HFFc6 (cell line): ENCODE measurements at places on chromosomes 16 and 17. TPM values are rescaled to one million over a fixed set of nuclear protein-coding genes. Genes with fewer than 3 reads are reported as not detected.

GRCh38 chr16:80564394-80564793 lies 23.6 kb downstream of the DYNLRB2 start:
- no peak for DNase-seq

- DNase-seq: no peak
Measured at GRCh38 chr17:78101112-78101511, 27.4 kb downstream of the TMC6 start.

- DNase-seq: no peak
Measured at GRCh38 chr17:78450696-78451345, 72.4 kb downstream of the PGS1 start.

The CBFA2T3 gene
- total RNA-seq: not detected in 3 replicates

GRCh38 chr16:87754535-87754934 lies 11.3 kb downstream of the KLHDC4 start:
- DNase-seq: no peak

The HLF gene
- not detected in 3 replicates for total RNA-seq

DNA sequence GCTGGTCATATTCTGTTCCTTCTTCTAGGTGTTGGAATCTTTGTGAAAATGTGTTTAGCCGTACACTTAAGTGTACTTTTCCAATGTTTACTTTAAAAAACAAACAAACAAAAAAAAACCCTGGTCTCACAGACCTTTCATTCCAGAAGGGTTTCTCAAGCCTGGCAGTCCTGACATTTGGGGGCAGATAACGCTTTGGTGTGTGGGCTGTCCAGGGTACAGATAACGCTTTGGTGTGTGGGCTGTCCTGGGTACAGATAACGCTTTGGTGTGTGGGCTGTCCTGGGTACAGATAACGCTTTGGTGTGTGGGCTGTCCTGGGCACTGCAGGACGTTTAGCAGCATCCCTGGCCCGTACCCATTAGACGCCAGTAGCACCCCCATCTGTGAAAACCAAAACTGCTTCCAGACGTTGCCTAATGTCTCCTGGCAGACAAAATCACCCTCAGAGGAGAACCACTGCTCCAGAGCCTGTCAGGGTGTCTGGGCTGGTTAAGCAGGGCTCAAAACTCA lies 15.2 kb upstream of the FLCN start:
- no peak for DNase-seq

The ARHGDIA gene
- 825 and 1,040 TPM in 2 replicates for total RNA-seq

The TERB1 gene
- total RNA-seq: 0.07 TPM in 1 of 3 replicates, not detected in the others

- DNase-seq: peak; percentile 25
Measured at GRCh38 chr17:29566473-29567303, at the start of gene ABHD15. TSS of gene ABHD15 (minus strand) at chr17:29567037. CDS start at chr17:29566966, 71 bp downstream.

- no peak for DNase-seq
Measured at GRCh38 chr17:75116737-75117136, 7.0 kb downstream of the ARMC7 start.

The TNFSF12 gene
- 22.4 and 28.0 TPM in 2 replicates for total RNA-seq

- no peak for DNase-seq
Measured at GRCh38 chr17:77147357-77147801, 6.6 kb downstream of the SEC14L1 start.

DNA sequence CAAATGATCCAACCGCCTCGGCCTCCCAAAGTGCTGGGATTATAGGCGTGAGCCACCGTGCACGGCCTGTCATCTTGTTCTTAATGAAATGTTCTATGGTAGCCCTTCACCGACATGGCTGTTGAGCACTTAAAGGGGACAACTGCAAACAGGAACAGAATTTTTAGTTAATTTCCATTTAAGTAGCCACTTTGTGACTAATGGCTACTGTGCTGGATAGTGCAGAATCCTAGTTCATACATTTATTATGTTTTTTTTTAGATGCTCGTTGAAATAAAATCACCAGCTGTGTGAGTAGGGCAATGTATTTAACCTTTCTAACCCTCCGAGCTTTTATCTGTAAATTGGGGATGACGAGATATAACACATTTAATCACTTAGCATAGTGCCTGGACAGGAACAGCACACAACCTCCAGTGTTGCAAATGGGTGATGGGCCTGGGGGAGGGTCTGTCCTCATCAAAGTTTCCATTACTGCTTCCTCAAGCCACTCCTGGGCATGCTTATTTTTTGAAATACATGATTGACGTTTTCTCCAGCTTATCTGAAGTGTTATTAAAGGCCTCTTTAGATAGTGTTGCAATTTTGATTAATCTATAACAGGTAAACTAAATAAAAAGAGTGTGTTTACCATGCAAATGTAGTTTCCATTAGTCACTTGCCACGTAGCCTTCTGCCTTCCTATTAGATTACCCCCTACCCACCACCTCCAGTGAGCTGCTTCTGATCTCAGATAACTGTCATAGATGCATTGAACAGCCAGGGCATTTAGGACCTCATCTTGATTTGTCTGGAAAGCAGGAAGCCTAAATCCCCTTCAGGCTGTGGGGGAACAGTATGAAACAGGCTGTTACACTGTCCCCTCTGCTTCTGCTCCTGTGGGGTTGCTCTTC lies 42.5 kb upstream of the TANC2 start:
- no peak for DNase-seq

DNA sequence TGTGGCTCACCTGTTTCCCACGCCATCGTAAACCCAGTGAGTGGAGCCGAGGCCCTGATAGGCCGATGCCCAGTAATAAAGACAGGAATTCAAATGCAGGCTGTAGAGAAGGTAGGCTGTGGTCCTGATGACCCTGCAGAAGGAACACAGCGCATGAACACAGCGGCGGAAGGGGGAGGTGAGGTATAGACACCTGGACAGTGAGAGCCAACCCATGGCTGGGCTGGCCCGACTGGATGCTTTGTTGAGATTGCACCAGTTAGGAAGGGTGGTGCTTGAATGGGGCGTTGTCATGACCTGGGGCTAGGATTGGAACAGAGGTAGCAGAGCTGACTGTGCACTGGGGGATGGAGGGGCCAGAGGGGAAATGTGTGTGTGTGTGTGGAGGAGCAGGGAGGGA lies 59.2 kb downstream of the CNGB1 start:
- no peak for DNase-seq

The EXOC3L1 gene
- total RNA-seq: not detected in 3 replicates

The CFAP97D1 gene
- total RNA-seq: not detected in 3 replicates

GRCh38 chr17:2102931-2103809 lies 48.3 kb downstream of the HIC1 start:
- peak; percentile 78 for DNase-seq

DNA sequence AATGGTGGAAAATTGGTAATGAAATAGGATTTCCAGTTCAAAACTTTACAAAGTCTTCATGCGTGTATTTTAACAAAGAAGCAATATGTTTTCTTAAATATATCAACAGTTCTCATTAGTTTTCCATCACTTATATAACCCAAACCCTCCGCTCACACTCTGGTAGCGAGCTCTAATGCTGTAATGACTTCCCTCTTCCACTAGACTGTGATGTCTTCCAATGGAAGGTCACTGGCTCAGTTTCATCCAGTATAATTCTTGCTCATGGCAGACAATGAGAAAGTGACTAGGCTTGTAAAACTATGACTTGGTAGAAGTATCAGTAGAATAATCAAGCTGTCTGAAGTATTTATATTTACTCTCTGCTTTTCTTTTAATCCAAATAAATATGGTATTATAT lies 32.8 kb downstream of the NETO2 start:
- DNase-seq: no peak

DNA sequence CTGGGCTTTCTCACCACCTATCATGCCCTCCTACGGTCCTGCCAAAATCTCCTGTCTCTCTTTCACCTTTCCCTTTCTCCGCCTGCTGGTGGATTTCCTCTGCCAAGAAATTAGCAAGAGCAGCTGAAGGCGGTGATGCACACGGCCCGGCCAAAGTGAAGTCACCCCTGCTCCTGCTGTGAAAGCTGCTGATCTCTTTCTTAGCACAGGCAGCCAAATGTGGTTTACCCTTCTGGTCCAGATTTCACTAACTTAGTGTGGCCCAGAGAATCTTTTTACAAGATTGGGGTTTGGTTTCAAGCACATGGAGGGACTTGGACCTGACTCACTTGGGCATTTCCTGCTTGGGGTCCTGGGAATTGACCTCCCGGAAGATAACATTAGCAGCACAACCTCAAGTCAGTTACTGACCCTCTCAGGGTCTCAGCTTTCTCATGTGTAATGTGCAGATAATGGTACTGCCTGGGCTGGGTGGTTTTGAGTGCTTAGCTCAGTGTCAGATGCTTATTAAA lies 155.7 kb downstream of the SOCS1 start:
- peak; percentile 88 for DNase-seq

GRCh38 chr16:80985611-80986010 lies 21.1 kb downstream of the CMC2 start:
- DNase-seq: no peak

GRCh38 chr17:39676198-39676819 lies 8.1 kb downstream of the PNMT start:
- DNase-seq: no peak

GRCh38 chr17:19337712-19338023 lies 24.9 kb downstream of the B9D1 start:
- DNase-seq: no peak

The ITPRIPL2 gene
- 40.3 to 51.8 TPM (median 50.6 TPM) in 3 replicates for total RNA-seq

- no peak for DNase-seq
Measured at GRCh38 chr16:57179215-57179828, 6.5 kb downstream of the PSME3IP1 start.

DNA sequence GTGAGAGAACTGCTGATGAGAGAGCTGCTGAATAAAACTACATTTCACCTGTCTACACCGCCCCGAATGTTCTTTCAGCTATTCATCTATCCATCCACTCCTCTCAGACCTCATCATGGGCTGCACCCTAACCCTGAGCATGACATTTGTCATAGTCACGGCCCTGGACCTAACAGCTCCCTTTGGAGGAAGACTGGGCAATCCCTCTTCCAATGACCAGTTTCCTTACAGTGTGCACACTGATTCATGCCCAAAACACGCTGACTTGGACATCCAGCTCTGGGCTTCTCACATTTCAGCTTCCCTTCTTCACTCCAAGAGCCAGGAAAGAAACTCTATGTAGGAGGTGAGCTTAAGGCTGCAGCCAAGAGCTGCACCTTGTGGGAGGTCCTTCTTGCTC lies 41.8 kb upstream of the ARL4D start:
- DNase-seq: peak; percentile 96

DNA sequence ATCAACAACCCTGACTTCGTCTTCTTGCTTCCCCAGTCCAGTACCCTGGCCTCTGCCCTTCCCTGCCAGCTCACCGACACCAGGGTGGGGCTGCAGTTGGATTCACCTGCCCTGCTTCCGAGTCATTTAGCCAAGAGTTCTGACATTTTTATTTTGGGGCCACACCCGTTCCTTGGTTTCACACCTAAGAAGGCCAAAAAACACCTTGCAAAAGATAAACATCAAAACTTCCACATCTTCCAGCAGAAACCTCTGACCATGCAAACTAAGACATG lies 41.8 kb upstream of the GFOD2 start:
- DNase-seq: no peak

The DPEP2 gene
- total RNA-seq: not detected in 3 replicates

The HOXB3 gene
- not detected in 3 replicates for total RNA-seq

GRCh38 chr17:39591958-39592954 lies 15.5 kb downstream of the NEUROD2 start:
- DNase-seq: no peak

- no peak for DNase-seq
Measured at GRCh38 chr17:48571826-48572417, 6.2 kb downstream of the HOXB4 start.
